C1 segment of cervical spinal cord (tissue), 14 donors: ENCODE measurements at places on chromosomes 16 and 17.
A peak's percentile ranks its signal among the peaks of the same experiment; 100 is the strongest.

- DNase-seq, result no peak
These were observed 69.2 kb upstream of the DOC2B start for GRCh38 chr17:250487-251300.

- no peak for DNase-seq
These were observed 153.7 kb downstream of the RPTOR start for GRCh38 chr17:80698297-80698696.

DNA sequence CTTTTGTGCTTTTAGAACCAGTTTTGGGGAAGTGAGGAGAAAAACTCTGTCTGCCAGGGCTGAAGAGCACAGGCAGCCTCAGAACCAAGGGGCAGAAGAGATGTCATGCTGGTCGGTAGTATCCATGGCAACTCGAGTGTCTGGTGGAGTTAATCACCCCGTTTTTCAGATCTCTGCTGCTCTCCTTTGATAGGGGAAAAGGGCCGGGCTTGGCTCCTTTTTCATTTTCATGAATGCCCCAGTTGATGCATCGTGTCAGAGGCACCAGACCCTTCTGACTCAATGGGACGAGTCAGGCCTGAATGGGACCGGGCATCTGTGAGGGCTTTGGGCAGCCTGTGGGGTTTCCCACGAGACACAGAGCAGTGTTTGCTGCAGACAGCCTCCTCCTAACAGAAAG is 304.6 kb downstream of the ABCC12 start:
- DNase-seq, result no peak

- DNase-seq, result no peak
These were observed 385.5 kb downstream of the SEC14L1 start for GRCh38 chr17:77526259-77526711.

DNA sequence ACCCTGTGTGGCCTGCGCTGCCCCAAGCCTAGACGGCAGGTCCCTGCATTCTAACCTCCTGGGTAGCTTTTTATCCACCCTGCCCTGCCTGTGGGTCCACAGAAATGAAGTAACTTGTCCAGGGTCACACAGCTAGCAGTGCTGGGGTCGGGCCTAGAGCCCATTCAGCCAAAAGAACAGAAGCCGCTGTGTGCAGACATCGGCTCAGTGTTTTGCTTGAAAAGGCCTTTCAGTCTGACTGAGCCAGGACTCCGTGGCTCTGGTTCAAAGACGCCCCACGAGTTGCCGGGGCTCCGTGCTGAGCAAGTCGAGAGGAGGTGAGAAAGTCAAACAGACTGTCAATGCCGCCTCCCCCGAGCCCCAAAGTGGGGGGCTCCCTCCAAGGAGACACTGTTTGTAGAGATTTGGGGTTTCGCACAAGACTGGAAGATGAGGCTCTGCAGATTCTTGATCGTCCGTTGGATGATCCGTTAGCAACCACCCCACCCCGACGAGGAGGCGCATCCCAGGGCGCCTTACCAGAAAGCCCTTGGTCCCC is 226.2 kb downstream of the NTN1 start:
- DNase-seq, result peak; percentile 45

GRCh38 chr17:62933501-62934385 is 32.3 kb upstream of the TANC2 start:
- DNase-seq, result no peak

DNA sequence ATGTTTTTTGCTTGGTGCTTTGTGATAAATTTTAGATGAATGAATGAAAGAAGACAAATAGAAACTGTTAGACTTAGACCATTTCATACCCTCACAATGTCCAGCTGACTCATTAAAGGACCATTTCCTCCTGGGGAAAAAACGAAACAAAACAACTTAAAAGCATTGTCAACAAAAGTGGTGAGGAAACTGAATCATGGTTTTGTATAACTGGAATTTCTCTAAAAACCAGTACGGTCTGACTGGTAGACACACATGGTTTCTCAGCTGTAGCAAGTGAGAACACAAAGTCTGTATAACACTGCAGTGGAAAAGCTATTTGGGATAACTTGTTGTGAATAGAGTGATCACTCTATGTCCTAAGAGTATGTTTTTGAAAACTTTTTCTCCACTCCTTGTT is 5.3 kb upstream of the DDX52 start:
- DNase-seq, result no peak

GRCh38 chr16:85625053-85625452 is 11.9 kb downstream of the GSE1 start:
- DNase-seq, result no peak

- no peak for DNase-seq
These were observed 215.6 kb downstream of the MAP2K6 start for GRCh38 chr17:69630056-69630635.

DNA sequence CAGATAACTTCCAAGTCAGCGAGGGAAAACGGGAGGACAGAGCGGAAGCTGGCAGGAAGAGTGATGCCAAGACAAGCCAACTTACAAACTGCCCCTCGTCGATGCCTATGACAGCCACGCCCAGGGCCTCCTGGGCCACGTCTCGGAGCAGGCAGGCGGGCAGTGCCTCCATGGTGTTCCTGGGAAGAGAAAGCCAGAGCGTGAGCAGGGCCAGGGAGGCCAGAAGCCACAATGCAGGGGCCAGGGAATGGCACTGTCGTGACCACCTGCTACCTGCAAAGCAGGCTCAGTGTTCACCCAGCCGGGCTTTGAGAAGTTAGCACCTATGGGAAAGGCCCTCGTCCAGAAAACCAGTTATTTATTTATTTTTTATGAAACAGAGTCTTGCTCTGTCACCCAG is 4.3 kb downstream of the TK1 start:
- DNase-seq, result no peak

- DNase-seq, result no peak
These were observed 87.5 kb upstream of the SOX9 start for GRCh38 chr17:72033334-72033733.

GRCh38 chr17:34261568-34262337 is 6.7 kb downstream of the CCL2 start:
- no peak for DNase-seq

DNA sequence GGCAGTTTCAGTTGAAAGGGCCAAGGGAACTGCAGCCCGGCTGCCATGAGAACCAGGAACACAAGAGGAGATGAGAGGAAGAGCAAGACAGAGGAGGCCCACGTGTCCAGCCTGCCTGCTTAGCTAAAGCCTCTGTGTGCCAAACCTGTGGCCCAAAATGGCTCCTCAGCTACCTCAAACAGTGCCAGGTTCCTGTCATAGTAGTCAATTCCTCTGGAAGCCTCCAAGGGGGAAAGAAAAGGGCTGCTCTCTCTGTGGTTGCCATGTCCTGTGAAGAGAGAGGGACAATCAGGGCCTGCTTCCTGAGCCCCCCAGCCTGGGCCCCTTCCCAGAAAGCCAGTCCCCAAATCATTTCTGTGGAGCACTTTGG is 5.2 kb downstream of the SLC12A4 start:
- no peak for DNase-seq
